ENCODE measurements at places on chromosomes 12 and 14.

- DNase-seq, result no peak
Measured at GRCh38 chr14:68952531-68953195, 26.4 kb downstream of the ACTN1 start.

GRCh38 chr12:78746001-78746400 is 118.6 kb upstream of the SYT1 start:
- DNase-seq, result no peak

GRCh38 chr14:105647784-105648608 is 121.6 kb downstream of the TMEM121 start:
- DNase-seq, result no peak

DNA sequence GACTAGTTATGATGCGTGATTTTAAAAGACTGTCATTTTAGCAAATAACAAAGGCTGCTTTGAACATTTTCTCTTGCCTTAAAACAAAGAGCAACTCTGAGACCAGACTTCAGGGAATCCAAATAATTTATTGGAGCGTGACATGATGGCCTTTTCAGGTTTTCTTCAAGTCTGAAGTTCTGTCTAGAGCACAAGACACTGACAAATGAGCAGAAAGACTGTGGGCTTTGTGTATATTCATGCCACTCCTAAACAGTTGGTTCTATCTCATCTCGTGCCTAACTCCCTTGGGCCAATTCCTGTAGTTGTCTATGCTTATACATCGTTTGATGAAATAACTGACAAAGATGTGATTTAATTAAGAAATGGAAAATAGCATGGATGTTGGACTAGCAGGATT is 47.5 kb downstream of the IFT81 start:
- no peak for DNase-seq

DNA sequence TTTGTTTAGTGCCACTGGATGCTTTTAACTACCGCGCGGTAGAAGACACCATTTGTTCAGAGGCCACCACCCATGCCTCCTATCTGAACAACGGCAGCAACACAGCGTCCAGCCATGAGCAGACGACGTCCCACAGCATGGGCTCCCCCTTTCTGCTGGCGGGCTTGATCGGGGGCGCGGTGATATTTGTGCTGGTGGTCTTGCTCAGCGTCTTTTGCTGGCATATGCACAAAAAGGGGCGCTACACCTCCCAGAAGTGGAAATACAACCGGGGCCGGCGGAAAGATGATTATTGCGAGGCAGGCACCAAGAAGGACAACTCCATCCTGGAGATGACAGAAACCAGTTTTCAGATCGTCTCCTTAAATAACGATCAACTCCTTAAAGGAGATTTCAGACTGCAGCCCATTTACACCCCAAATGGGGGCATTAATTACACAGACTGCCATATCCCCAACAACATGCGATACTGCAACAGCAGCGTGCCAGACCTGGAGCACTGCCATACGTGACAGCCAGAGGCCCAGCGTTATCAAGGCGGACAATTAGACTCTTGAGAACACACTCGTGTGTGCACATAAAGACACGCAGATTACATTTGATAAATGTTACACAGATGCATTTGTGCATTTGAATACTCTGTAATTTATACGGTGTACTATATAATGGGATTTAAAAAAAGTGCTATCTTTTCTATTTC is 93.2 kb downstream of the FLRT2 start:
- DNase-seq, result no peak

- no peak for DNase-seq
Measured at GRCh38 chr14:25034803-25035681, 14.9 kb downstream of the STXBP6 start.

Data from hematopoietic multipotent progenitor cell (in vitro differentiated cells).